ENCODE measurements at places on chromosomes 7 and 10.

- peaks cover under 1% of the 10 kb centered on the region for H3K4me1 ChIP-seq
- no peak overlapping the region for H3K27ac ChIP-seq
- no peak for DNase-seq
- no peak overlapping the region for H3K4me3 ChIP-seq
Measured at GRCh38 chr7:68414631-68415425, 1183.4 kb upstream of the AUTS2 start.

- peaks cover 30% of the 10 kb centered on the region for H3K4me1 ChIP-seq
- H3K36me3 ChIP-seq, result no peaks in the 10 kb centered on the region
- H3K27me3 ChIP-seq, result no peaks in the 10 kb centered on the region
- H3K4me3 ChIP-seq, result peak overlapping the region; percentile 4
- H3K27ac ChIP-seq, result peak overlapping the region; percentile 51
Measured at GRCh38 chr10:58412502-58412961, 27.3 kb downstream of the TFAM start.

DNA sequence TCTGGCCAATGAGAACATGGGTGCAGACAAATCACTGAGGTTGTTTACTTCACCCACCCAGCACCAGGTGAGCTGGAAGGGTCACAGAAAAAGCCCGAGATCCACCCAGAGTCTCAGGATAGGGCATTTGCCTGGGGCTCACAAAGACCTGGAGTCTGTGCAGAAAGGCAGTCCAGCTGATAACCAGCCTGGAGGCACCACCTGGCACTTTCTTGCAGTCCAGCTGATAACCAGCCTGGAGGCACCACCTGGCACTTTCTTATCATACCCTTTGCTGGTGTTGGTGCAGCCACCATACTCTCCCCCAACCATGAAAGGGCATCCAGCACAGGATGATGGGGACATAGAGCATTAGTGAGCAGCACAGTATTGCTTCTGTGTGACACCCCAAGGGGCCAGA, 104.1 kb downstream of the PPP1R3C start:
- peaks cover 4% of the 10 kb centered on the region for H3K36me3 ChIP-seq
- no peak overlapping the region for H3K27ac ChIP-seq
- no peak for DNase-seq
- peaks cover 14% of the 10 kb centered on the region for H3K27me3 ChIP-seq
- H3K4me3 ChIP-seq, result no peak overlapping the region

- no peak overlapping the region for H3K4me3 ChIP-seq
- H3K27ac ChIP-seq, result no peak overlapping the region
- H3K36me3 ChIP-seq, result no peaks in the 10 kb centered on the region
- no peak for DNase-seq
Measured at GRCh38 chr10:93710333-93710909, 8.0 kb upstream of the FRA10AC1 start.

GRCh38 chr10:80659289-80659688, 121.6 kb downstream of the SH2D4B start:
- peaks cover 9% of the 10 kb centered on the region for H3K4me1 ChIP-seq
- H3K27me3 ChIP-seq, result peaks cover 4% of the 10 kb centered on the region
- H3K4me3 ChIP-seq, result no peak overlapping the region
- no peak for DNase-seq
- no peak overlapping the region for H3K27ac ChIP-seq

DNA sequence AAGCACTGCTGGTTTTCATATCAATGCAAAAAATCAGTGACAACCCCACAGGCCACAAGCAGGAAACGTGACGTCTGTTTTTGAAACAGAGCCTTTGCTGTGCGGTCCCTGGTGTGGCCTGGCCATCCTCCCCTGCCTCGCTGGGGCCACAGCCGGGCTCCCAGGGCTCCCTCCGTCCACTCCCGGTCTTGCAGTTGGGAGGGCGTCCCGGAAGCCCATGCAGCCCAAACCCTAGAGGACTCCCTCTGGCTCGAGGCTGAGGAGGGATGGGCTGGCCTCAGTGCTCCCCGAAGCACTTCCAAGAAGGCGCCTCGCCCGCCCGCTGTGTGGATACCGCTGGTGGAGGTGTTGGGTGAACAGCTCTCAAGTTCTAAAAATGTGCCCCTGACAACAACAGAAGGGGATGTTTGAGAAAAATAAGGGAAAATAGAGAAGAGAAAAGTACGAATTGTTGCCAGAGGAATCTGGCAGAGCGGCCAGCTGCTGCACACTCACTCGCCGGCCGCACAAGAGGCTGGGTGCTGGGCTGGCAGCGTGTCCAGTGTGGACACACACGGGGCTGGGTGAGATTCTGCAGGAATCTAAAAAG, 73.5 kb downstream of the ZRANB1 start:
- H3K36me3 ChIP-seq, result peaks cover 25% of the 10 kb centered on the region
- H3K27me3 ChIP-seq, result no peaks in the 10 kb centered on the region
- no peak overlapping the region for H3K4me3 ChIP-seq
- DNase-seq, result no peak
- peaks cover 15% of the 10 kb centered on the region for H3K4me1 ChIP-seq
- no peak overlapping the region for H3K27ac ChIP-seq

All from type B pancreatic cell (in vitro differentiated cells).